LNCaP clone FGC (cell line): ENCODE measurements at places on chromosomes 16 and 17.

DNA sequence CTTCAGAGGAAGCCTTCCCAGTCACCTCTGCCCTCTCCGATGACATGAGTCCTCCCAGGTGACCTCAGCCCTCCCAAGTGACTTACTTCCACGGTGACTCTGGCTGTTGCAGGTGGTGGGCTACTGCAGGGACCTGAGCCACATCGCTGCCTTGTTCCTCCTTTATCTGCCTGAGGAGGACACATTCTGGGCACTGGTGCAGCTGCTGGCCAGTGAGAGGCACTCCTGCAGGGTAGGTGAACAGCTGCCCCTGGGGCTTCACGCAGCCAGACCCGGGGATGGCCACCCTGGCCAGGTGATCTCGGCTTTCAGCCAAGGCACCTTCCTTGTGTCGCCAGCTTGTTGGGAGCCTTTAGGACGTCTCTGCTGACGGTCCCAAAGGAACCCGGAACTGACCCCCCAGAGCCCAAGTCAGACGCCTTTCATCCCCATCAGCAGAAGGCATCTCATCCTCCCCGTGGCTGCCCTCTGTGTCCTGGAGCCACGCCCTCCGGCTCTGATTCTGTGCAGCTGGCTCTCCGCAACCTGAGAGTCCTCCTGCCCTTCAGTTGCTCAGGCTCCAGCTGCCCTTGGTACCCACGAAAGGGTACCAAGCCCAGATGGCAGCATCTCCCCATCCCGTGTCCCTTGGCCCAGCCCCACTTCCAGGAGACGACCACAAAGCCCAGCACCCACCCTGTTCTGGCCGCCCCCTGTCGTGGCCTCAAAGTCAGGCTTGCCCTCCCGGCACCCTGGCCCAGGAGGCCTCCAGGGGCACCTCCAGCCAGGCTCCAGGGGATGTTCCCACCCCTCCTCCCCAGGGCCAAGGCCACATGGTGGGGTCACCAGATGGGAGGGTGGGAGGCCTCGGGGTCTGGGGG lies 81.7 kb downstream of the GOSR1 start:
- DNase-seq: no peak

DNA sequence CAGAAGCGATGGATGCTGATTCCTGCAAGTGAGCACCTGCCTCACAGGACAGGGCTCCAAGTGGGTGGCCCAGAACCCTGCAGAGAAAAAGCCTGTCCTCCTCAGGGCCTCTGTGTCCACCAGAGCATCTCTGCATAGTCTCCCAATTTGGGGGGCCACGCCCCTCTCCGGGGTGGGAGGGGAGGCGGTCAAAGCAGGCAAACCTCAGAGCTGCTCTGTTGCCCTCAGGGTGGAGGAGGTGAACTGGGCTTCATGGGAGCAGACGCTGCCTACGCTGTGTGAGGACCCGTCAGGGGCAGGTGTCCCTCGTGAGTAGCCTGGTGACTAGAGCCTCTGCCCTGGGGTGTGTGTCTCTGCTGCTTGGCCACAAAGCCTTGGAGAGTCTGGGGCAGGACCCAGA lies 19.3 kb downstream of the TRPV2 start:
- DNase-seq: no peak

GRCh38 chr17:51052235-51052634 lies 68.4 kb downstream of the SPAG9 start:
- DNase-seq: no peak

GRCh38 chr16:85564277-85565051 lies 48.7 kb upstream of the GSE1 start:
- no peak for DNase-seq

DNA sequence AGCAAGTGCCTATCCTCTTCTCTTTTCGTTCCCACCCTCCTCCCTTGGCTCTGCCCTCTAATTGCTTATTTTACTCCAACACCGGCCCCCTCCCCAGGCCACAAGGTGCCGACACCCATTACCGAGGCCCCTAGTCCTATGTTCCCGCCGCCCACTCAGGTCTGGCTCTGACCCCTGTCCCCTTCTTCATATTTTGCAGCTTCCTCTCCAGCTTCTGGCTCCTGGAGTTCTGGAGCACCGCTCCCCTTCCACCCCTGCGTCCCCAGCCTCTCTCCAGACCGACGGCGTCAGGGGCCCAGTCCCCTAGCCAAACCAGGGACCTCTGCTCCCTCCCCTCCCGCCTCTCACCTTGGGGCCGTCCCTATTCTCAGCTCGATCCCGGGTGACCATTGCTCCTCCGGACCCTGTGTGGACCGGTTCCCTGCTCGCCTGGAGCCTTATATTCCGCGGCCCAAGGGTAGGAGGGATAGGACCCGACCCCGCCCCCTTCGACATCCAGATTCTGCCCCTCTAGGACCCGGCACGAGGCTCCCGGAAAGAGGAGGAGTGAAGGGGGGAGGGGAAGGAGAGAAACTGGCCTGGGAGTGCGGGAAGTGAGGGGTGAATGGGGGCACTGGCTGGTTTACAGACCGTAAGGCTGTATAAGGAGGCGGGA lies at the start of gene HES7:
Gene HES7 (minus strand): TSS at position 412 of the 655 bp plus-strand sequence. CDS start 22 bp downstream, at position 390.
- no peak for DNase-seq

- no peak for DNase-seq
Observed at GRCh38 chr16:60304720-60305119, 1570.6 kb upstream of the GOT2 start.

DNA sequence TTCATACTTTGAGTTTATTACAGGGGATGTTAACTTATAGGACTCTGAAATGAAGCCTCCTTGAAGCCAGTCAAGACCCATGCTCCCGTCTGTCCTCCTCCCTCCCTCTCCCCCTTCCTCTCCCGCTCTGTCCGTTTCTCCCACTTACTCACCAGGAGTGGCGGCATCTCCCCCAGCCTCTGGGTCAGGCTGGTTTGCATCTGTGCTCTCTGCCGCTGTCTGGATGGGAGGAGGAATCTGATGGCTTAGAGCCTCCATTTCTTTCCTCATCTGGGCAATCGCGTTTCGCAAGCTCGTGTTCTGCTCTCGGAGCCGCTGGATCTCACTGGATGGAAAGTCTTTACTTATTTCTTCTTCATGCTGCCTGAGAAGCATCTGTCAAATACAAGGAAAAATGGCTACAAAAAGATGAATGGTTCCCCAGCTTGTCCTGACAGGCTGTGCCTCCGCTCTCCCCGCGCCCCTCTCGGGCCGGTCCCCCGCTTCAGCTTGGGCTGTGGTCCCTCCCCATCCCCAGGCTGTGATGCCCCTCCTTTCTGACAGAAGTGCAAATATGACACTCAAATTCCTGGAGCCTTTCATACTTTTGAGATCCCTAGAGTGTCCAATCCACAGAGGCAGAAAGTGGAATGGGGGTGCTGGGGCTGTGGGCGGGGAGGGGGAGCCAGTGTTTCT lies 40.0 kb downstream of the CCDC57 start:
- DNase-seq: no peak

DNA sequence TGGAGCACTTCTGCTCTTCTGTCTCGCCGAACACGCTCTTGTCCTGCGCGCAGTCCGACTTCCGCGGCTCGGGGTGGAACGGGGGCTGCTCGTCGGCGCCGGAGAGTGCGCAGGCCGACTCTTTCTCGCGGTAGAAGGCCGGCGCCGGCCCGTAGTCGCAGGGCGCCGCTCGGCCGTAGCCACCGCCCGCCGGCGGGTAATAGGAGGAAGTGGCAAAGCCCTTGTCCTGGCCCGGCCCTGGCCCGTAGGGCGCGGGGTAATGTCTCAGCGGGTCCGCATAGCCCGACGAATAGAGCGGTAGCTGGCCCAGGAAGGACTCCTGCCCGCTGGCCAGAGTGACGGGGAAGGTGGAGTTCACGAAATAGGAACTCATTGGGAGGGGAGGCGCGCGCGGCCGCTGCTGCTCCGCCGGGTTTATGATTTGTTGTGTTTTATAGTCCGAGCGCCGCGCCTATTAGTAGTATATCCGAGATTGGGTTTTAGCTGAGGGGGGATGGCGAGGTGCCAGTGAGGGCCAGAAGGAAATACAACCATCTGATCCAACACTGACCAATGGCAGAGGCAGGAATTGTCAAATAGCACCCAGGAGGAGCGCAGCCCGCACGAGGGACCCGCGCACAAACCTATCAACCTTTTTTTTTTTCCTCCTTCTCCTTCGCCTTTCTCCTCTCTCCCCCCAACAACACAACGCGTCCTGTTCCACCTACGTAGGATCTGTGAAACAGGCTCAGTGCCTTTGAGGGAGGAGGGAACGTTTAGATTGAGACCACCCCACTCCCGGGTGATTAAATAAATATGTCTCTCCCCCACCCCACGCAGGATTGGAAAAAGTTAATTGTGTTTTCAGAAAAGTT lies 4.4 kb upstream of the HOXB5 start:
- DNase-seq: no peak

DNA sequence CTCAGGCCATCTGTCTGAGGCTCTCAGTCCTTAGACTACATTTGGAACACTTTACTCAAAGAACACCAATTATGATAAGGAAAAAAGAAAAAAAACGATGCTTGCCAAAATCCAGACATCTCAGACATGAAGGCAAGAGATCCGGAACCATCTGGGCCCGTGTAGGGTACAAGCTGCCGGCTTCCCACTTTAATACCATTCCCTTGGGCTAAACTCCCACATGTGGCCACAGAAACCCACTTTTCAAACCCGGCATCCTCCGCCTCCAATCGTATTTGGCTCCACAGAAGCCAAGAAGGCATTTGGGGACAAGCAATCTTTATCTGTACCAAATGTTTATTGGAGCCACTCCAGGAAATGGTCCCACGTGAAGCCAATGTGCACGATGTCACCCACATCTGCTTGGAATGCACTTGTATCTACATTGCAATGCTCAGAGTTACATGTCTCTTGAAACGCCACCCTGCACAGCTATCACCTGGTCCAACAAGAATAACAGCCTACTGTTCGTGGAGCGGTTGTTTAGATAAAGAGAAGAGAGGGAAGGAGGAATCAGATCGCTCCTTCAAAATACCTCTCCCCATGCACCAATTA lies 33.5 kb downstream of the XYLT1 start:
- no peak for DNase-seq

DNA sequence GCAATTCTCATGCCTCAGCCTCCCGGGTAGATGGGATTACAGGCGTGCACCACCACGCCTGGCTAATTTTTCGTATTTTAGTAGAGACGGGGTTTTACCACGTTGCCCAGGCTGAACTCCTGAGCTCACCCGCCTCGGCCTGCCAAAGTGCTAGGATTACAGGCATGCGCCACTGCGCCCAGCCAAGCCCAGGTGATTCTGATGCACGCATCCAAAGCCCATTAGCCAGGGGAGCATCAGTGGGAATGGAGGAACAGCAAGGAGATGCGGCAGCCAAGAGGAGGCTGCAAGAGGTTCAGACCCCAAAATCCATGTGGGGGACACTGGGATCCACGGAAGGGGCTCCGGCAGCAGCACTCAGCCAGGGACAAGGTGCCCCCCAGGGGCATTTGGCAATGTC lies 12.1 kb downstream of the ATP2A3 start:
- DNase-seq: no peak

- no peak for DNase-seq
Observed at GRCh38 chr16:1651094-1651973, 26.7 kb upstream of the JPT2 start.

DNA sequence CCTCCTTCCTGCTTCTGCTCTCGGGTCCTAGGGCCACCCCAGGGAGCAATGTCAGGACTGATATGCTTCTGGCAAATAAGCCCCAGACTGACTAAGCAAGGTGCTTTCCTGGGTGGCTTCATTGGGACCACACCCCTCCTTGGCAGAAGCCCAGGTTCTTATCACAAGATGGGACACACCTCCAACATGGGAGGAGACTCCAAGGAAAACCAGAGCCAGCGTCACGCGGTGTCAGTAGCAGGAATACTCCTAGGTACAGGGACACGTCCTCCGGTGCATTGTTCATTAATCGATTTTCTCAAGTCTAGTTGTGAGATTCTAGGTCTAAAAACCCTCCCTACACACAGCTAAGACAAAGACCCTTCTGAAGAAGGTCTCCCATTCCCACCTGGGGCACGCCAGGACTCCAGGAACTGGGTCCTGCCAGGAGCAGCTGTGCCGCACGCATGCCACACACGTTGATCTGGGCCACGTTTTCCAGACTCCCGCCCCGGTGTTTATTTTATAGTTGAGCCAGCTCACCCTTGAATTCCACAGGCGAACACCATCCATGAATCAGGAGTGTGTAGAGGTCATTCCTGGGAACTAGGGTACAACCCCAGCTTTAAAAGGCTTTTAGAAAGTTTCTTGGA lies 30.8 kb downstream of the FA2H start:
- DNase-seq: peak; percentile 78

DNA sequence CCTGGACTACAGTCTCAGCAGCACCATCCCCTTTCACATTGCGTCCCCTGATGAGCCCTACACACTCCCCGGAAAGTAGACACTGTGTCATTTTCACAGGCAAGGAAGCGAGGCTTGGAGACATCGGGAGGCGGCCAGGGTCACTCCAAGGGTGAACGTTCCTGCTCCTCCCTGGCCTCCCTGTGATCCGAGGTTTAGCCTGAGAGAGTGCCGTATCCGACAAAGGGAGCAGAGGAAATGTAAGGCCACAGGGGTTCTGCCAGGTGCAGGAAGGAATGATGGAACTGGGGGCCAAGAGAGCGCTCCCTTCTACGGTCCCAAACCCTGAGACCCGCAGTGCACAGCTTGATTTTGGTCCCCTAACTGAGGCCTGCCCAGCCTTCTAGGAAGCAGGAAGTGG lies 8.0 kb upstream of the PIK3R6 start:
- DNase-seq: no peak

- DNase-seq: peak; percentile 64
Observed at GRCh38 chr17:32483451-32484019, 3.3 kb upstream of the CDK5R1 start.

DNA sequence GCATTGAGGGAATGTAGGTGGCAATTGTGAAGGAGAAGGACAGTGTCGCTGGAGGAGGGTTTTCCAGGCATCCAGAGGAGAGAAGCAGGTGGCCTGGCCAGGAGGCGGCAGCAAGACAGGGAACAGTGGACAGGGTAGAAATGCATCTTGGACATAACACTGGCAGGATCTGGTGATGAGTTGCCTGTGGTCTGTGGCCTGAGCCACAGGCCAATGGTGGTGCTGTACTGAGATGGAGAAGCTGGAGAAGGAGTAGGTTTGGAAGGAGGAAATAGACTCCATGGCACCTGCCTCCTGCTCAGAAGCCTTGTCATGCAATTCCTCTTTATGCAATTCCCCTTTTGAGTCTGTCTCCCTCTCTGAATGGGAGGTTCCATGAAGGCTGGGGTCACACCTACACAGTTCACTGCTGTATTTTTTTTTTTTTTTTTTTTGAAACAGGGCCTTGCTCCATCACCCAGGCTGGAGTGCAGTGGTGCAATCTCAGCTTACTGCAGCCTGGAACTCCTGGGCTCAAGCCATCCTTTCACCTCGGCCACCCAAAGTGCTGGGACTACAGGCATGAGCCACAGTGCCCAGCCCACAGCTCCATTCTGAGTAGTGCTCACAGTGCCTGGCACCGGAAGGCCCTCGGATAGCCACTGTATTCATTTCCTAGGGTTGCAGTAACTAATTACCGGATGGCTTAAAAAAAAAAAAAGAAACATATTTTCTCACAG lies 13.5 kb upstream of the CACNG4 start:
- DNase-seq: no peak

- no peak for DNase-seq
Observed at GRCh38 chr17:82230609-82231311, 1.9 kb downstream of the SLC16A3 start.

- peak; percentile 78 for DNase-seq
Observed at GRCh38 chr16:89722392-89723278, 1.3 kb downstream of the ZNF276 start.
